ENCODE measurements at places on chromosomes 5 and 9.

- peak; percentile 31 for DNase-seq
Observed at GRCh38 chr9:87678650-87679355, 47.1 kb upstream of the CTSL start.

DNA sequence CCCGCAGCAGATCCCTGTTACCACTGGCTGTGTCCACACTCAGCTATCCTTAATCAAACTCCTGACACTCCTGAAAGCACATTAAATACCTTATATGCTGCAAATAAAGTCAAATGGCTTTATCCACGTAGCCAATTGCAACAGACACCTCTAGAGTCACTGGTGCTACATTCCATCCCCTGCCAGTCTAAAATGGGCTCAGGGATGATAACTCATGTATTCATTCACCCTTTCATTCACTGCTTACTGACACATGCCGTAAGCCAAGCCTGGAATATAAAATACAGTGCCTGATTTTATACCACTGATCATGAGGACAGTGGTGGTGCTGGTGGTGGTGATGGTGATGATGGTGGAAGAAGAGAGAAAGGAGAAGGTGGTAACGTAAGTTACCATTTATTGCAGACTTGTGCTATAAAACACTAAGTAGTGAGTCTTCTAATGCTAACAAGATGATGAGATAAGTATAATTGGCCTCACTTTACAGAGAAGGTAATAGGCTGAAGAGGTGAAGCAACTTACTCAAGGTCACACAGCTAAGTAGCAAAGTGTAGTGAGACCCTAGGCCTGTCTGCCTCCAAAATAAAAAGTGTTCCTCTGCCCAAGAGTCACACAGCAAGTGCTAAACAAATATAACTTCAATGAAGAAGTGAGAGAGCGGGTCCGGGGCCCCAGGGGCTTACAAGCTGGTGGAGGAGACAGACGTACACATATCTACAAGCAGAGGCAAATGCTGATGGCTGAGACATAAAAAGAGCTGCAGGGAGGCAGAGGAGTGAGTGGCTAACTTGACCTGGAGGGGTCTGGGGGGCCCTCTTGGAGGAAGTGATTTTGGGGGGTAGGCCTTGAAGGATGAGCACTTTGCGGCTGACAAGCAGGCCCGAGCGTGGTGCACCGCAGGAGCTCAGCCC lies 1.2 kb downstream of the TTLL11 start:
- DNase-seq: no peak

GRCh38 chr9:77946969-77947620 lies 84.5 kb downstream of the GNAQ start:
- no peak for DNase-seq

DNA sequence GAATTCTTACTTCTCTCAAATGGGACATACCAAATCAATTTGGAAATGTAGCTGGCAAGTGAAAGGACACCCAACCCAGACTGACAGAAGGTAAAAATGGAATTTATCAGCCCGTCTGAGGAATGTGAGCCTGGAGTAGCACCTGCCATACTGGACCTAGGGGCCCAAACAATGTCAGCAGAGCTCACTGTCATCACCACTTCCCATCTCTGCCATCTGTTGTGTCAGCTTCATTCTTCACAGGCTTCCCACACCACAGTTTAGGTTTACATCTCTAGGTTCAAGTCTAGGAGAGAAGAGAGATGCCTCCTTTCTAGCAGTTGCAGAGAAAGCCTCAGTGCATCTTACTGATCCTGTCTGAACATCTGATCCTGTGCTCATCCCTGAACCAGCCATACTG lies 222.4 kb downstream of the DOCK8 start:
- DNase-seq: no peak

- no peak for DNase-seq
Observed at GRCh38 chr9:123589361-123590239, 233.6 kb downstream of the CRB2 start.

DNA sequence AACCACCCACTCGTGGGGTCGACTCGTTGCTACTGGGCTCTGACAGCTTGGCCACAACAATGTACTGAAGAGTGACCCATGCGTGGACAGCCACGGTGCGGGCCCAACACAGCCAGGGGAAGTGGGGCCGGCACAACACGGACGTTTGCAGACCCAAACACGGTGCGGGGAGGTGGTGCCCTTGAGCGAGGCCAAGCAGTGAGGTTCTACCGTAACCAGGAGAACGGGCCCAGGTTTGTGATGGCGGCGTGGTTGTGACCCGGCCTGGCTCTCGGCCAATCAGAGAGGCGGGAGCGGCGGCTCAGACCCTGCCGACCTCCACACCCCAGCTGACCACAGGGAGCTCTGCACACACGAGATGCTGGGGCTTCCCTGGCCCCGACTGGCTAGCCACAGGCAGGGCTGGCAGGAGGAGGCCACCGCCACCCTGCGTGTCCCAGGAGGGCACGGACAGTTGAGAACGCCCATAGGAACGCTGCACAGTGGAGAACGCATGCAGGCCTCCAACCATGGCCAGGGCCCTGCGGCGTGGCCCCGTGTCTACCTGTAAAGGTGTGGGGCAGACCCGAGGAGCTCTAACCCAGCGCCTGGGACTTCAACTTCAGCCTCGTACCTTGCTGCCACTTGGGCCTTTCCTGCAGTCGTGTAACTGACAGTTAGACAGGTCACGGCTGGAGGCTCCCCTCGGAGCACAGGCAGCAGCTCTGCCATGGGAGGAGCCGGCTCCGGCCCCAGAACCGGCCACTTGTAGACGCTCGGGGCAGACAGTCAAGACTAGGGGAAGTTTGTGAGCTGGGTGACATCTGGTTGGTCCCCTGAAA lies 13.7 kb downstream of the BRD3 start:
- no peak for DNase-seq
